ENCODE measurements at places on chromosomes 1 and 21.

DNA sequence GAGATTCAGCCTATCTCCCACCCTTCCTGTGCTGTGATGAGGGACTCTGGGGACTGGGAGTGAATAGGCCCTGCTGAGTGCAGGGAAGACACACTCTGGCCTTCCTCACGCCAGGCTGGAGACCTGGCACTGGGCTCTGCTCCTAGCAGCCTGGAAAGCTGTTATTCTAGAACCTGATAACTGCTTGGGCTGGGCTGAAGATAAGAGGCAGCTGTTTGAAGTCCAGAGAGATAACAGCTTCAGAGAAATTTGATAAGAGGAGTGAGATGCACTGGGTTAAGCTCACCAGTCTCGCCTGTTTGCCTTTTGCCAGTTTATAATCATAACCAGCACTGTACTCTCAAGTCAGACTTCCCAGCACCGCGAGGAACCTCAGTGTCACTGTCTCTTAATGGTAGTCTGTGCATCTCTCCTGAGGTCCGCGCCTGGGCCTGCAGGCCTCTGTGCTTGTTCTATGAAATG is 46.6 kb upstream of the GPR37L1 start:
- no peak for DNase-seq

GRCh38 chr1:234731569-234732085 is 121.6 kb upstream of the IRF2BP2 start:
- no peak for DNase-seq

DNA sequence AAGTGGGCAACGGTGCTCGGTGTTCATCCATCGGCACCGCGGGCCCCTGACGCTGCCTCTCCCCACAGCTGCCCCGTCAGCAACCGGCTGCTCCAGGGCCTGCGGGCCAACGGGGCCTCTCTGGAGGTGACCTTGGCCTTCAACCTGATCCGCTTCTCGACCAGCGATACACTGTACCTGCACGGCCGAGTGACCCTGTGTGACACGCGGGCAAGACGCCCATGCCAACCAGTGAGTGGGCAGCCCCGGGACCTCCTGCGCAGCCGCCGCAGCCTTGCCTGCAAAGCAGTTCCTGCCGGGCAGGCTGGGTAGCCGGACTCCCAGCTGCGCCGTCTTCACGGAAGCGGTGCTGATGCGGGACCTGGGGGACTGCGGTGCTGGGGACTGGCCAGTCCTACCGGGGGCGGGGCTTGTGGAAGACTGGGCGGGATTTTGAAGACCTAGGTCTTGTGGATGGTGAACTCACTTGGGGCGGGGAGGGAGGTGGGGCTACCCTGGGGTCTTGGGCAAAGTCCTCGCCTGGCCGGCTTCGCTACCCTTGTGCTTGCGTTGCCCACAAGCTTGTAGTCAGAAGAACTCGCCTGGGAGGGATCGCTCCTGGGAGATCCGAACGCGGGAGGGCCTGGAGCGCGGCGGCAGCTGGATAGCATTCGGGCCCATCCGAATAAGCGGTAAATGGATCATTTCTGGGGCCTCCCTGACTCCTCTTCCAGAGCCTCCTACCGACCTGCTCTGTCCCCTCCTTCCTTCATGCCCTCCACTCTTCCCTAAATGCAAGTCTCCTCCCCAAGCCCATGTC is 8.8 kb upstream of the CEP85 start:
- DNase-seq: peak; percentile 49

GRCh38 chr1:15680561-15681348 is 3.4 kb upstream of the PLEKHM2 start:
- DNase-seq: peak; percentile 94

DNA sequence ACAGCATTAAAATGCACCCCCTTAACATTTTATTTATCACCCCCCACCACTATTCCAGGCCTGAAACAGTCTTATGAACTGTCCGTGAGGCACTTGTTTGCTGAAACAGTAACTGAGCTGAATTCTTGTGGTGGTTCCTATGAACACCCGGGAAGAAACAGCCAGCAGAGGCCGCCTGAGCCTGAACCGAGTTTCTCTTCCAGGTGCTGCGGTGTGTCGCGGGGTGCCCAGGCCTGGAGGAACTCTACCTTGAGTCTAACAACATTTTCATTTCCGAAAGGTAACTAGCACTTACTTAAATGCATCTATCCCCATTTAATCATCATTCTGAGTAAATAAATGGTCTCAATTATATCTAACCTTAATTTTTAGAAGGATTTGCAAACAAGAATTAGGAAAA is 66.8 kb downstream of the TBCE start:
- DNase-seq: no peak
